Spleen (tissue), 13 donors: ENCODE measurements at places on chromosomes 16 and 17. TPM values are rescaled to one million over a fixed set of nuclear protein-coding genes. Genes with fewer than 3 reads are reported as not detected.

- DNase-seq, result no peak
These were observed 254.4 kb upstream of the CCL2 start for GRCh38 chr17:34000639-34001038.

DNA sequence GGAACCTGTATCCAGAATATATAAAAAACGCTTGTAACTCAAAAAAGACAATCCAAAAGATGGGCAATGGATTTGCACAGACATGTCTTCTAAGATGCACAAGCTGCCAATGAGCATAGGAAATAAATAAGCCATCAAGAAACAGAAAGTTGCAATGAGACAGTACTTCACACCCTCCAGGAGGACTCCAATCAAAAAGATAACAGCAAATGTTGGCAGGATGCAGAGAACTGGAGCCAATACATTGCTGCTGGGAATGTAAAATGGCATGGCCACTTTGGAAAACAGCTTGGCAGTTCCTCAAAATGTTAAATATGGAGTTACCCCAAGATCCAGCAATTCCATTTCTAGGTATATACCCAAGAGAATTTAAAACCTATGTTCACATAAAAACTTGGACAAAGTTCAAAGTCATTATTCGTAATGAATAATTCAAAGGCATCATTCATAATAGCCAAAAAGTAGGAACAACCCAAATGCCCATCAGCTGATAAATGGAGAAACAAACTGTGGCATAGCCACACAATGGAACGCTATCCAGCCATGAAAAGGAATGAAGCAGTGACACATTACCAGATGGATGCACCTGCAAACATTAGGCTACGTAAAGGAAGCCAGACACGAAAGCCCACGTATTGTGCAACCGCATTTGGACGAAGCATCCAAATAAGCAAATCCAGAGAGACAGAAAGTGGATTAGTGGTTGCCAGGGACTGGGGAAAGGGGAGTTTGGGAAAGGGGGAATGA, 25.6 kb downstream of the GGA2 start:
- DNase-seq, result no peak

DNA sequence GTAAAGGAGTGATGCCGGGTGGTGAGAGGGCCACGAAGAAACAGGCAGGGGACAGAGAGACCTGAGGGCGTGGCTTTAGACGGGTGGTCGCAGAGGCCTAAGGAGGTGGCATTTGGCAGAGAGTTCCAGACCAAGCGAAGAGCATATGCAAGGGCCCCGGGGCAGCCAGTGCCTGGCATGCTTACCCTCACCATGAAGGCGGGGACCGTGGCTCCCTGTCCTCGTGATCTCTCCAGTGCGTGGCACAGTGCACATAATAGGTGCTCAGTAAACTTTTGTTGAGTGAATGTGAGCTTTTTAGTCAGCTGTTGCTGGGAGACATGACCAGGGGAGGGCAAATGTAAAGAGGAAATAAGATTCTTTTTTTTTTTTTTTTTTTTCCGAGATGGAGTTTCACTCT, 245.6 kb upstream of the GSE1 start:
- DNase-seq, result no peak

DNA sequence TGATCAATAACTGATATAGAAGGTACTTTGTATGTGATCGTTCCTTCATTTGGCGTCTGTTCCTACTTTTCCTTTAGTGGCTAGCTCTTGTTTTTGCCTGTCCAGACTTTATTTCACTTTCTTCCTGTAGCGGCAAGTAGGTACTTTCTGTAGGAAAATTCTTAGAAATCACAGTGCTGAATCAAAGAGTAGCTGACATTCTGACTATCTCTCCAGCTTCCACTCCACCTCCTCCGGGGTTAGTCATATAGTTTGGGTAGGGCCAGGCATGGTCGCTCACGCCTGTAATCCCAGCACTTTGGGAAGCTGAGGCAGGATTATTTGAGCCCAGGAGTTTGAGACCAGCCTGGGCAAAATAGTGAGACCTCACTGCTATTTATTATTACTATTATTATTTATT, 29.9 kb upstream of the PAFAH1B1 start:
- DNase-seq, result no peak

DNA sequence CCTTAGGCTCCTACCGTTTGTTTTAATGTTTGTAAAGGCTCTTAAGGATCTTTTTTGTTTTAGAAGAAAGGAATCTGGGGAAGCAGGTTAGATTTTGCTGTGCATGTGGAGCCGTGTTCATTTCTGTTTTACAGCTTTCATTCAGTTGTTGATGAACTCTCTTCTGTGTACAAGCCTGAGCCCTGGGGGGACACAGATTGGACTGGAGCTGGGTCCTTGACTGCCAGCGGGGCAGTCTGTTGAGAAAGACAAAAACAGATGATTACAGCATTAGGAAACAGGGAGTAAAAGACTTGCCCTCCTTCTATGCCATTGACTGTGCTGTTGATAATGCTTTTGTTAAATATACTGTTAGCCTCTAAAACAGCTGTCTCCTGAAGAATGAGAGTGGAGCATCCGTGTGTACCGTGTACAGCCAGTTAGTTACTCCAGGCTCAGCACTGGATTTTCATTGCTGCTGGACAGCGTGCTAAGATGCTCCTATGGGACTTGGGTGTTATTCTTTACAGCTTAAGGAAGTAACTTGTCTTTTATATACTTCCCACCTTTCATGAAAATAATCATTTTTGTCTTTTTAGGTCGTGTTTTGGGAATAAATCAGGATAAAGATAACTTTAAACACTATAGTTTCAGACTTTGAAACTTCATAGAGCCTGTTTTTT, 3.2 kb downstream of the MAP1LC3B start:
- no peak for DNase-seq

Gene HOXB1
- total RNA-seq, result not detected
